ENCODE measurements at places on chromosomes 6 and 20. TPM values are rescaled to one million over a fixed set of nuclear protein-coding genes. Genes with fewer than 3 reads are reported as not detected.

DNA sequence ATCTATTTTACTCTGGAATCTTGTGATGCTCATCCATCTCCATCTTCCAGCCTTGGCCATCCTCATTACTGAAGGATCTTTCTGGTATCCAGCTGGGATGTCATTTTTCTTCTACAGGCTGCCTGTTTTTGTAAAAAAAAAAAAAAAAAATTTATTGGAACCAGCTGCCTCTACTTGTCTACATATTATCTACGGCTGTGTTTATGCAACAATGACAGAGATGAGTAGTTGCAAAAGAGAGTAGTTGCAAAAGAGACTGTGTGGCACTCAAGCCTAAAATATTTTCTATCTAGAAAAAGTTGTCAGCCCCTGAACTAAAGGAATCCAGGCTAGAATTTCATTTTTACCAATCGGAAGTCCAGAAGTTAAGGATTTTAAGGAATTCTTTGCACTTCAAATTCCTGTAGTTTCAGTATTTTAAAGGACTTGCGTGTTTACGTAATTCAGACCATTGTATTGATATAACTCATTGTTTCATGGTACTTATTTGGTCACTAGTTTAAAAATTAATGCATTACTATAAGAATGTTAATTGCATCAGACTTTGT lies 38.6 kb upstream of the PLCG1 start:
- no peak for DNase-seq
- peaks cover 12% of the 10 kb centered on the region for H3K36me3 ChIP-seq
- H3K27me3 ChIP-seq = no peaks in the 10 kb centered on the region
- H3K27ac ChIP-seq = no peak overlapping the region

DNA sequence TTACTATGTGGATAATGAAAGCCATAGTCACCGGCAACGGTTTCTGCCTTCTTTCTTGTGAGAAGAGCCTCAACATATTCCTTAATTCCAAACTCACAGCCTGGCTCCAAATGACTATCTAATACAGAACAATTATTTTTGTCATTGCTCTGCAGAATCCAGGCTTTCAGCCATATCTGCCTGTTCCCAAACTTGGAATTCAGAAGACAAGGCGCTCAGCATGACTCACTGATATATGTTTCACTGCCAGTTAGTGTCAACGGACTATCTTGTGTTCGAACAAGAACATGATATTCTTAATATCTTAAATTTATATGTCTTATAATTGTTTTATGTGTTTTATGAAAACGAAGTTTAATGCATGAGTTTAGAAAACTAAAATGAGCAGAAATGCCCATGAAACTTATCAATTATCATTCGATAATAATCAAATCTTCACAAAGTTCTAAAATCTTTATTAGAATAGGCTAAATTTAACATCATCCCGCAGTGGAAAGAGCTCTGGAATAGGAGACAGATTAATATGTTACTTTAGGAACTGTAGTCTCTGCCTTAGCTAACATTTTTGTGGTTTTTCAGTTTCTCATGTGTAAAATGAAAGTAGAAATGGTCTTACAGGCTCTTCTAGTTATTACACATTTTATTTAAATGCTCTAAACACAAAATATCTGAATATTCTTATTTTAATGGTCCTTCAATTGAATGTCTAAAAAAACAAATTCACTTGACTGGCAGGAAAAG lies 669.3 kb upstream of the GJE1 start:
- H3K27ac ChIP-seq = peak overlapping the region; percentile 37
- no peaks in the 10 kb centered on the region for H3K27me3 ChIP-seq
- no peak for DNase-seq
- peak overlapping the region; percentile 51 for H3K4me3 ChIP-seq
- no peaks in the 10 kb centered on the region for H3K36me3 ChIP-seq

GRCh38 chr20:49478266-49478665 lies 4.2 kb downstream of the KCNB1 start:
- peaks cover 10% of the 10 kb centered on the region for H3K4me1 ChIP-seq
- H3K27ac ChIP-seq = no peak overlapping the region
- DNase-seq = no peak
- no peak overlapping the region for H3K4me3 ChIP-seq
- peaks cover 3% of the 10 kb centered on the region for H3K27me3 ChIP-seq
- H3K36me3 ChIP-seq = no peaks in the 10 kb centered on the region

- H3K27me3 ChIP-seq = peaks cover 4% of the 10 kb centered on the region
- no peak for DNase-seq
- H3K4me3 ChIP-seq = no peak overlapping the region
Observed at GRCh38 chr6:11785415-11785773, 6.8 kb upstream of the ADTRP start.

DNA sequence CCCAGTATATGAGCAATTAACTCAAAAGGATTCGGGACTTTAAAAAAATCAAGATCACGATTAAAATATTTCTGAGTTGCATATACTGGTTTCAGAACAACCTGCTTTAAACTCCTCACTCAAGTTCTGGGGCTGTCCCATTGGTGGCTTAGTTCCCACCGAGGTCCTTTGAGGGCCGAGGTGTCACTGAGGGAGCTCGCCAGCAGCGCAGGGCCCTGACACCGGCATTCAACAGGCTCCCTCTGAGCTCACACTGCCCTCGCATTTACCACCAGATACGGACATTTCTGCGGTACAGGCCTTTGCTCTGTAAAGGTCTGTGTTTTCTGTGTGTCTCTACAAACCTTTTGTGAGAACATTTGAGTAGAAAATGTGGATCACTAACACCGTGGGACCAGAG lies 24.4 kb upstream of the BNIP5 start:
- DNase-seq = no peak
- no peaks in the 10 kb centered on the region for H3K36me3 ChIP-seq
- peaks cover 5% of the 10 kb centered on the region for H3K4me1 ChIP-seq
- H3K27me3 ChIP-seq = no peaks in the 10 kb centered on the region

DNA sequence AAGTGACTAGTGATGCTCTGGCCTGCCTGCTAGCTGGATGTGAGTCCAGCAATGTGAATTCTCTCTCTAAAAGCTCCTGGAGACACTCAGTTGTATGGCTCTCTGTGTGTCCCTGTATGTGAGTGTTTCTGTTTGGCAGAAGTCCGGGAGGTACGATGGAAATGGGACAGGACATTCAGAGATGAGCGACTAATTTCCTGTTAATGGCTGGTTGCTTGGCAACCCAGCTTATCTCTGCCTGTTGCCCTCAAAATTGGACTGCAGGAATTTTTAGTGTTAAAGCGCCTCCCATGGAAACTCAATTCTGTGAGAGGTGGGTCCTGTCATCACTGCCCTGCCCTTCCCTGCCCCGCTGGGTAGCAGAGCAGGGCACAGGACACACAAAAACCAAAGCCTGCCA lies 136.8 kb upstream of the LRFN2 start:
- H3K4me3 ChIP-seq = no peak overlapping the region
- no peaks in the 10 kb centered on the region for H3K27me3 ChIP-seq
- H3K4me1 ChIP-seq = peaks cover 4% of the 10 kb centered on the region
- H3K27ac ChIP-seq = no peak overlapping the region
- DNase-seq = no peak
- no peaks in the 10 kb centered on the region for H3K36me3 ChIP-seq

DNA sequence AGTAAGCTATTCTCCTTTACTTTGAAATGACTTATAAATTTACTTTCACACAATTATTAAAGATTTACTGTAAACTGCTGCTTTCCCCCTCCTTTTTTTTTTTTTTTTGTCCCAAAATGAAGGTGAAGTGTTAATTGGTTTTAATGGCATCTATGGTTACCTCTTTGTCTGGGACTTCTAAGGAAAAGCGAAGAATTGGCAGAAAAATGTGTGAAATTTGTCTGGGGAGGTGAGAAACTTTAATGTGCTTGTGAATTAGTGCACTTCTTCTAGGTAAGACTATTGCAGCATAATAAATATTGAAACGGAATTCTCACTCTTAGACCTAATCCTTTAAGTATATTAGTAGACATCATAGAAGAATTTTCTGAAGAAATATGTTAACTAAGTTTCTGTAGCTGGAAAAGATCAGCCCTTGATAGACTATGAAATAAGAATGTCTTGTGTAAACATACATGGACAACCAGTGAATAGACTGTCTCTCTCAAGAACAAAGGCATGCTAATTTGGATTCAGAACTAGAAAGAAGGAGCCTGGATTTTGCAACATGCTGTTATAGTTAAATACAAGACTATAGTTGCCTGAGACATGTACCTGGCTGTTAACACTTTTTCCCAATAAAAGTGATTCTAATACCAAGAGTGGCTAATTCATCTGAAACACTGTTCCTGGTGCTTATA lies 23.9 kb downstream of the FLRT3 start:
- no peaks in the 10 kb centered on the region for H3K27me3 ChIP-seq
- H3K27ac ChIP-seq = no peak overlapping the region
- H3K4me1 ChIP-seq = no peaks in the 10 kb centered on the region
- no peak for DNase-seq
- H3K4me3 ChIP-seq = no peak overlapping the region

- no peak for DNase-seq
- no peaks in the 10 kb centered on the region for H3K27me3 ChIP-seq
- no peak overlapping the region for H3K4me3 ChIP-seq
- H3K4me1 ChIP-seq = no peaks in the 10 kb centered on the region
Observed at GRCh38 chr6:51108563-51109234, 290.0 kb downstream of the TFAP2B start.

- peaks cover 8% of the 10 kb centered on the region for H3K27me3 ChIP-seq
- H3K36me3 ChIP-seq = no peaks in the 10 kb centered on the region
- no peak for DNase-seq
- no peaks in the 10 kb centered on the region for H3K4me1 ChIP-seq
- H3K27ac ChIP-seq = no peak overlapping the region
Observed at GRCh38 chr6:33120001-33120400, 44.2 kb downstream of the HLA-DPB1 start.

DNA sequence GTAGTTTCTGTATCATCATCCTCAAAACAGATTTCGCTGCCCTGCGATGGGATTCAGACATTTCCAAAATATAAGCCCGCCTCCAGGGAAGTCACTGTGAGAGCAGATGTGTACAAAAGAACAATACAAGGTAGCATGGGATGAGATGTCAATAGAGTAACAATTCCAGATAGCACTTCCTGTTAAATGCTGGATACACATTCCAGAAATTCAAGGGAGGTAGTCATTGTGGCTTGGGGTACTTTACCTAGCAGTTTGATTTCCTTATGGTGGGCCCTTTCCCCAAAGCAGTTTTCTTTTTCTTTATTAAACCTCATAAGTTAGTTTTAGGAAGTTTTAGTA lies 2.5 kb downstream of the RNF217 start:
- peak overlapping the region; percentile 96 for H3K27ac ChIP-seq
- H3K36me3 ChIP-seq = no peaks in the 10 kb centered on the region
- peaks cover 57% of the 10 kb centered on the region for H3K4me1 ChIP-seq
- DNase-seq = no peak
- peak overlapping the region; percentile 85 for H3K4me3 ChIP-seq

- no peaks in the 10 kb centered on the region for H3K27me3 ChIP-seq
- no peak for DNase-seq
- H3K36me3 ChIP-seq = no peaks in the 10 kb centered on the region
- H3K4me3 ChIP-seq = no peak overlapping the region
- no peak overlapping the region for H3K27ac ChIP-seq
Observed at GRCh38 chr6:67121115-67121514, 1414.1 kb upstream of the EYS start.

DNA sequence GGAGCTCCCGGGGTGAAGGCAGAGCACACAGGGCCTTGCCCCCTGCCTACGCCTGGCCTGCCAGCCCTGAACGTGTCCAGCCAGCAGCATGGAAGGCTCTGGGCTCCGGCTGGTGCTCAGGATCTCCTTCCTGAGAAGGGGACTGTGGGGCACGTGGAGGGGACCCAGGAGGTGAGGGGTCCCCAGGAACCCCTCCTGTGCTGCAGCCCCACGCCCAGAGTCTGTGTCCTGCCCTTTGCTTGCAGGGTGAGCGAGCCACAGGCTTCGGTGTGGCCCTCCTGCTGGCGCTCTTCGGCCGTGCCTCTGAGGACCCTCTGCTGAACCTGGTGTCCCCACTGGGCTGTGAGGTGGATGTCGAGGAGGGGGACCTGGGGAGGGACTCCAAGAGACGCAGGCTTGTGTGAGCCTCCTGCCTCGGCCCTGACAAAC lies 22.3 kb downstream of the NPEPL1 start:
- H3K27me3 ChIP-seq = no peaks in the 10 kb centered on the region
- DNase-seq = no peak
- H3K4me3 ChIP-seq = no peak overlapping the region
- H3K27ac ChIP-seq = no peak overlapping the region

DNA sequence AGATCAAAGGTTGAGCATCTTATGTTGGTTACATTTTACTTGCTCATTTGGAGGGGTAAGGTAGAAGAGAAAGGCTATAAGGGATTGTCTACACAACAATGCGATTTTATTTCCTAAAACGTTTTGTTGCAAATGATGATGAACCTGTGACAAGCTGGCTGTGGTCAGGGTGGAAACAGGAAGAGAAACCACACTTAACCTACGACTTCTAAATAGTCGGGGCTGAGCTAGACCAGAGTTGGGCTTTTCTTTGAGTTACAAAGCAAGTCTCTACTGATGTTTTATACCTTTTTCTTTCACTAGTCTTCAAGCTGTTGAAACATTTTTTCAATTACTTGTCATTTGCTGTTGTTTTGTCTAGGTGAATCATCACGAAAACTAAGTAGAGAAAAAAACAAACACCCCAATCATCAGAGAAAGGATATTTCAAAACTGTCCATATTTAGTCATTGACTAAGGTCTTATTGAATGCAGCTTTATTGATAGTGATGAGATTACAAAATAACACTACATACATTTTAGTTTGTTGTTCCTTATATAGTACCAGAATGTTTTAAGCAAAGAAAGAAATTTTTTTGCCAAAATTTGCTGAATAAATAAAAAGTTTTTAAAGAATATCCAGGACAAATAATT lies 18.0 kb downstream of the KLHL31 start:
- H3K36me3 ChIP-seq = no peaks in the 10 kb centered on the region
- no peak for DNase-seq
- H3K4me3 ChIP-seq = no peak overlapping the region
- no peaks in the 10 kb centered on the region for H3K27me3 ChIP-seq
- peaks cover 30% of the 10 kb centered on the region for H3K4me1 ChIP-seq
- peak overlapping the region; percentile 44 for H3K27ac ChIP-seq

Gene LPA
- not detected for total RNA-seq

Gene RAB44
- not detected for total RNA-seq

Gene TBXT
- total RNA-seq = not detected

Gene PPIL6
- total RNA-seq = 2.0 TPM

Gene DLL1
- total RNA-seq = 2.9 TPM

Gene SOBP
- 26.9 TPM for total RNA-seq

Gene PTGIS
- total RNA-seq = 9.4 TPM

Gene KHDC1
- total RNA-seq = 0.89 TPM

Gene IPCEF1
- 0.40 TPM for total RNA-seq

Gene SASH1
- total RNA-seq = 23.2 TPM

Gene TRAPPC3L
- total RNA-seq = not detected
